Stimulated activated CD8-positive, alpha-beta memory T cell treated with anti-CD3 and anti-CD28 coated beads, Interleukin-2, amount 100 ng/mL, for 48 hours (primary cell): ENCODE measurements at places on chromosomes 5 and 9.

GRCh38 chr5:178429156-178429468 lies 161.1 kb downstream of the COL23A1 start:
- no peak for DNase-seq

- no peak for DNase-seq
Observed at GRCh38 chr5:96753017-96753397, 54.7 kb downstream of the ERAP1 start.

GRCh38 chr5:36276864-36277263 lies 24.8 kb downstream of the RANBP3L start:
- no peak for DNase-seq

DNA sequence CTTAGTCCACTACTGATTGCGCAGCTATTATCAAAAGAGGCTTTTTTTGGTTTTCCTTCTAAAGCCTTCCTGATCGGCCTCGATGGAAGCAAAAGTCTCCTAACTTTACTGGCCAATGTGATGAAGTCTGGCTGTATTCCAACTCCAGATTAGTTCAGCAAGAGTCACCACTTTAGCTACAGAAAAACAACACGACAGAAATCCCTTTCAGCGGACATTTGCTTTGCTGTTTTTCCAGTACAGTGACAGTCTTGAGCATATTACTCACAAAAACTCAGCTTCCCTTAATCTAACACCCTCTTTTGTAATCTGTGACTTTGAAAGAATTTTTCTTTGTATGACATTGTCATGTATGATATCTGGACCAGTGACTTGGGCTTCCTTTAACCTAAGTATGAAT lies 95.7 kb downstream of the HOMER1 start:
- DNase-seq, result no peak

DNA sequence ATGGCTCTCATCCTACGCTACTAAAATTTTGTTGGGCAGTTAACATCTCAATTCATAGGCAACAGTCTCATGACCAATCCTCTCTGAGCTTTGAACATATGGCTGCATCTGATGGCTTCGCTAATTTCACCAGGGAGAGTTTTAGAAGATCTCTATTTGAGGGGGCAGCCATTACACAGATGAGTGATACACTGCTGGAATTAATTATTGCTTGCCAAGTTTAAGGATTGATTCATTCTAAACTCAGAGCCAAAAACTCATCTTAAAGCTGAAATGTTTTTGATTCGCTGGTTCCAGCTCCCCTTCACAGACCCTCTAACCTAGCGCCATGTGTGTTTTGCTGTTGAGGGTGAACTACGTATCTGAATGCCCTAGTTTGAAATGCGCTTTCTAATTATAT lies 519.9 kb upstream of the WWC1 start:
- DNase-seq, result no peak

GRCh38 chr5:27532305-27532704 lies 493.9 kb upstream of the CDH9 start:
- no peak for DNase-seq

GRCh38 chr9:114090798-114091197 lies 8.3 kb downstream of the KIF12 start:
- no peak for DNase-seq

DNA sequence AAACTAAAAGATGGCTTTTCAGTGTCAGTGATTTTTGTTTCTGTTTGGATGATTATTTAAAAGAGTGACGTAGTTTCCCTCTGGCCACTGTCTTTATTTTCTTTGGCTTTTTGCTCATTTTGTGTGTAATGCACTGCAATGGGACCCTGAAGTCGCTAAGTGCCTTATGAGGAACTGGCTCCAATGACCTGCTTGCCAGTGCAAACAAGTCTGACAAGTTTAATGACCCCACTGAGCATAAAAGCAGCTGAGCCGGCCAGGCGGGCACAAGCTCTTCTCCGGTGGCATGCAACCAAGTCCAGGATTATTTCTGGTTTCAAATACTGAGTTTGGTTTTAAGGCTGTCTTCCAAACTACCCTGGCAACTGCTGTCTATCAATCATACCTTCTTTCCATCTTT lies 15.6 kb upstream of the GNA14 start:
- DNase-seq, result no peak

DNA sequence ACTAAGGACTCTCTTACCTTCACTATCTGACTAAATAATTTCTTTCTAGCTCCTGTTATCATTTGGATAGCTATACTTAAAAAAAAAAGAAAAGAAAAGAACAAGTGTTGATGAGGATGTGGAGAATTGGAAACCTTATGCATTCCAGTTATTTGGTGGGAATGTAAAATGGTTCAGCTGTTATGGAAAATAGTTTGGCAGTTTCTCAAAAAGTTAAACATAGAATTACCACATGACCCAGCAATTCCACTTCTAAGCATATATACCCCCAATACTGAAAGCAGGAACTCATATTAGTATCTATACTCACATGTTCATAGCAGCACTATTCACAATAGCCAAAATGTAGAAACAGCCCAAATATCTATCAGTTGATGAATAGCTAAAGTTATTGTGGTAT lies 61.1 kb downstream of the GNA14 start:
- DNase-seq, result no peak

DNA sequence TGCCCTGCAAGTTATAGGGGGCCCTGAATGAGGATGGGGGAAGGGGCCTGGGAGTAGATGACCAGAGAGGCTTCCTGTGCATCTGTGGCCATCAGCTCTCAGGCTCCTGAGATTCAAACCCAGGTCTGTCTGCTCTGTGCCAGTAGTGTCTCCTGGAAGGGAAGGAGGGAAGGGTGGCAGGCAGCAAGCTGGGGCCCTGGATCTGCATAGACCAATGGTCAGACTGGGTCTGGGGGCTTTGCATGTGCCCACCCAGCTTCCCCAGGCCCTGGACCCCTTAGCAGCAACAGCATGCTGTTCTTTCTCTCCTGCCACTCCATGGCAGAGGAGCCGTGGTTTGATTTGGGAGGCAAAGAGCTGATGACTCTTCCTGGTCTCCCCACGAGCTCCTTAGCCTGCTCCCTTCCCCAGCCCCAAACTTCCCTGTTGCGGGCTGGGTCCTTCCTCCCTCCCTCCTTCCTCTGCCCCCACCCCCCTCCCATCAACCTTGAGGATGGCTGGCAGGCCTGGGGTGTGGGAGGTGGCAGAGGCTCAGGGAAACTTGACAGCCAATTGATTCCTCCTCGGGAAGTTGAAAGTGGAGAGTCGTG lies 31.6 kb downstream of the DAB2IP start:
- no peak for DNase-seq

GRCh38 chr5:3230254-3230653 lies 365.4 kb upstream of the IRX1 start:
- DNase-seq, result no peak

DNA sequence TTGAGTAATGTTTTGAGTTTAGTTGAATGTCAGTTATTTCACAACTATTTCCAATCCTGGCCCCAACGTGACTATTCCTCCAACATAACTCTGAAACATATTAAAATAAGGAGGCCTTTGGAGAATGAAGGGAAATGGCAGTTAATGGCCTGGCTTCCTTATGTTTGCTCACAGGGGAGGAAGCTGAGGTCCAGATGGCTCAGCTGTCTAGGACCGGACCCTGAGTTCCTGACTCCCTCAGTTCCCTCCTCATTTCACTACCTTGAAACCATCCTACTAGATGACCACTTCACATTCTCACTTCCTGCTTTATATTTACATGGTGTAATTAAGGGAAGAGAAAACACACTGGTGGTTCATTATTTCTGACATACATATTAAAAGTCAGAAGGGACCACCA lies 6.6 kb downstream of the OTULINL start:
- no peak for DNase-seq

DNA sequence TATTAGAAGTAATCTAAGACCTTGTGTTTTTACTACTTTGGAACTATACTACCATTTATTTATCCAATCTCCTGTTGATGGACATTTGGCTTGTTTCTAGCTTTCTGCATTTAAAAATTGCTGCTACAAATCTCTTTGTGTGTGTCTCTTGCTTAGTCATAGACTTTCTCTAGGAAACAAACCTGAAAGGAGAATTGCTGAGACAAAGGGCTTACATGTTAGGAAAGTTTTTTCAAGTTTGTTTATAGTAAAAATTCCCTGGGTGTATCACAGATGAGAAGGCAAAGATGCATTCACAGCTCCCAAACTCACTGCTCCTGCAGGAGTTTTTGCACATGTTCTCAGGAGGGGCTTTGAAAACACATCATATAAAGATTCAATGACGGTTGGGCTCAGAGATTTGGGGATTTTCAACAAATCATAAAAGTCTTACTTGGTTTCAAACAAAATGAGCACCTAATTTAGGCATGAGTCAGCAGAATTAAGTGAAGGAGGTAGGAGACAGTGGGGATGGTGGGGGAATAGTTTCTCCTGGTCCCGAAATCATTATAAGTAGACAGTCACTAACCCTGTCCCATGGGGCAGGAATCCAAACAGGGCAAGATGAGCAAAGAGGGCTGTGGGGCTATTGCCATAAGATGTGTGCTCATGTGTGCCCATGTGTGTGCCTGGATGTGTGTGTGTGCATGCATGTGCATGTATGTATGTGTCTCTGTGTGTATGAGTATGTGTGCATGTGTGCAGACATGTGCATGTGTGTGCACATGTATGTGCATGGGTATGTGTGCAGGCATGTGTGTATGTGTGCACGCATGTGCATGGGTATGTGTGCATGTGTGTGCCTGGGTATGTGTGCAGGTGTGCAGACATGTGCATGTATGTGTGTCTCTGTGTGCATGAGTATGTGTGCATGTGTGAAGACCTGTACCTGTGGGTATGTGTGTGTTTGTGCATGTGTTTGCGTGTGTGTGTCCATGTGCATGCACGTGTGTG lies 43.4 kb upstream of the S1PR3 start:
- DNase-seq, result no peak

DNA sequence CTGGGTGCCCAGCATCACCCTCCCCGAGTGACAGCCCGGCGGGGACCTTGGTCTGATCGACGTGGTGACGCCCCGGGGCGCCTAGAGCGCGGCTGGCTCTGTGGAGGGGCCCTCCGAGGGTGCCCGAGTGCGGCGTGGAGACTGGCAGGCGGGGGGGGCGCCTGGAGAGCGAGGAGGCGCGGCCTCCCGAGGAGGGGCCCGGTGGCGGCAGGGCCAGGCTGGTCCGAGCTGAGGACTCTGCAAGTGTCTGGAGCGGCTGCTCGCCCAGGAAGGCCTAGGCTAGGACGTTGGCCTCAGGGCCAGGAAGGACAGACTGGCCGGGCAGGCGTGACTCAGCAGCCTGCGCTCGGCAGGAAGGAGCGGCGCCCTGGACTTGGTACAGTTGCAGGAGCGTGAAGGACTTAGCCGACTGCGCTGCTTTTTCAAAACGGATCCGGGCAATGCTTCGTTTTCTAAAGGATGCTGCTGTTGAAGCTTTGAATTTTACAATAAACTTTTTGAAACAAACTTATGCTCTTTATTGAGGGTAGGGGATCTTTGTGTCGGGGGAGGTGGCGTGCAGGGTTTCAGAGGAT lies 1.3 kb downstream of the GADD45G start:
- DNase-seq, result no peak

DNA sequence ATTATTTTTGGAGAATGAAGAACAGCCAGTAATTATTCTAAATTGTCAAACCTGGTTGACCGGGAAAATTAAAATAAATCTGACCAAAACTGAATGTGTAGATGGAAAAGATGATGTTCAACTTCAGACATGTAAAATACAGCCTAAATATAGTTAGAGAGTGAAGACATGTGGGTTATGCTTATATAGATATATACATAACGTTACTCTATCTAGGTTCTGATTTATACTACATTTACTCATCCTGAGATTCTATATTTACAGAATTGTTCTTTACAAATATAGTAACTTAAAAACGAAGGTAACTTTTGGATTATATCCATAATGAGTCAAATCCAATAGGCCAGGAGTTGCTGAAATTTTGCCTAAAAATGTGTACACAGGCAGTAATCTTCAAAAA lies 20.8 kb upstream of the THG1L start:
- DNase-seq, result no peak
